Activated T-cell treated with anti-CD3 and anti-CD28 coated beads, Interleukin-2, amount 50 U/mL, for 4 hours (primary cell): ENCODE measurements at places on chromosomes 7 and 10. TPM values are rescaled to one million over a fixed set of nuclear protein-coding genes. Genes with fewer than 3 reads are reported as not detected.

DNA sequence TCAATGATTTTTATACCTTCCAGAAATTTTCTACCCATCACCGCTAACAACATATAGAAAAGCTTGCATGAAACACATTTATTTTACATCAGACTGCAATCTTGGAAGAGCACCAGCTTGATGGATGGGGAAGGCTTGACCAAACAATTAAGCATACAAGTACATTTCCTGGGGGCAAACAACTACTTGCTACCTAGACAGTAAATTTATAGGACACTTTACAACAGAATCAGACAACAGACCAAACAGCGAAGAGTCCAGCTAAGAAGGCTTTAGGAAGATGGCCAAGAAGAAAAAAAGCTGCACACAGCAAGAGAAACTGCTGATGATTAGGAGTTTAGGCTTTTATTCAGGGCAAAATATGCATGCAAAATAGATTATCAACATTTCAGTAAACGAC, 8.0 kb downstream of the AASS start:
- no peak for DNase-seq

GRCh38 chr7:26151096-26151495, 902 bp upstream of the NFE2L3 start:
- no peak for DNase-seq

The TMEM225B gene
- 0.71 TPM for total RNA-seq

DNA sequence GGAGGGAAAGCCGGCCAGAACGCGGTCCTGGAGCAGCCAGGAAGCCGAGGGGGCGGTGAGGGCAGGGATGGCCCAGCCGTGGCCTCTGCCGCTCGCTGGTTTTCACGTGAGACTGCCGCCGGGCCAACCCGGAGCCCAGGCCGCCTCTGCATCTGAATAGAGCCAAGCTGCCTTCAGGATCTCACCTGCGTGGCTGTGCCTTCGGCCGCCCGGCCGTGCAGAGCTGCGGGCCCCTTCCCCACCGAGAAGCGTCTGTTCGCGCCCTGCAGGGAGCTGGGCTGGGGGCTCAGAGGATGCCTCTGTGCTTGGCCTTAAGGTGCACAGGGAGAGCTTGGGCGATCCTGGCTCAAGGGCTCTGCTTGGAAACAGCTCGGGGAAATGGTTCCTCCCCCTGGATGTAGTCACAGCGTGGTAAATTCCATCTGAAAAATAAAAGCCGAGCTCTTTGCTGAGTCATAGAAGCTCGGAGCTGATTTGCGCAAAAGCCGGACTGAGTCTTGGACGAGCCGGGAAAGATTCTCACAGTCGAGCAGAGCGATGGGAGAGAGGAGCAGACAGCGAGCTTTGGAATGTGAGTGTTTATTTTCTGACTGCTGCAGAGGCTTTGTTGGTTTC, at the start of gene JAKMIP3:
TSS of gene JAKMIP3 (plus strand) at position 456 of the 615 bp plus-strand sequence. CDS start 38,863 bp downstream, outside the sequence.
- no peak for DNase-seq

The ASZ1 gene
- not detected for total RNA-seq

DNA sequence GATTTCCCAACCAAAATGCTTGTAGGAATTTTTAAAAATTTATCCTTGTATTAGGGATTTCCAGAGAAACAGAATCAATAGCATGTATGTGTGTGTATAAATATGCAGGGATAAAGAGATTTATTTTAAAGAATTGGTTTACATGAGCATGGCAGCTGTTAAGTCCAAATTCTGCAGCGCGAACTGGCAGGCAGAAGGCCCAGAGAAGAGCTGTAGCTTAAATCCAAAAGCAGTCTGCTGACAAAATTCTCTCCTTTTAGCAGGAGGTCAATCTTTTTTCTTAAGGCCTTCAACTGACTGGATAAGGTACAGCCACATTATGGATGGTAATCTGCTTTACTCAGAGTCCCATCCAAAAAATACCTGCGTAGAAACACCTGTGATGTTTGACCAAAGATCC, 42.0 kb downstream of the PRR15 start:
- no peak for DNase-seq

GRCh38 chr10:32051926-32052325, 4.3 kb downstream of the KIF5B start:
- DNase-seq: no peak

The PIP gene
- not detected for total RNA-seq

The TEX47 gene
- not detected for total RNA-seq

The ADAMTS14 gene
- total RNA-seq: 0.14 TPM

The ACTR3C gene
- total RNA-seq: 5.5 TPM

DNA sequence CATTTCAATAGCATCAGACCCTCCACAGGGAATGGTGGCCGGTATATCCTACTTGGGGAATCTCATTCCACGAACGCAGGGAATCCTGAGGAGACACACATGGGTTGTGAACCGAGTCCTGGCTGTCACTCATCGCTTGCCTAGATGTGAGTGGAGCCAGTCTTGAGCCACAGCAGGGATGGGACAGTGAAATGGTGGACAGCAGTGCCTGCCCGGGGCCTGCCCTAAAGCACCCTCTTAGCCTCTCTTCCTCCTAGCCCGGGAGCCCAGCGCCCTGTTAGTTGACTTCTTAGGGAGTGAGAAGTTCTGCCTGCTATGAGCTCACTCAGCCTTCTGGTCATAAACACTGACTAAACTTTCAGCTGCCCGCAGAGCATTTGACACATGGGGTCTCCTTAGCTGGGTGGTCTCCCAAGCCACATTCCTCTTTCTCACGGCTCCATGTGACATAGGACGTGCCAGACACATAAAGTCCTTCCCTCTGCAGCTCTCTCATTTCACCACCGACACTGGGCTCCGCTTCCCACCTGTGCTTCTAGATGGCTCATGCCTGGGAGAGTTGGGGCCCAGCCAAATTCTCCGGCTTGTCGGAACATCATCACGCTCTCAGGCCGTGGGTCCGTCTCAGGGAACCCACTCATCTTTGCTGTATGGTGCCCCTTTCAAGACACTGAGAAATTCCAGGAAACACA, 60.9 kb downstream of the TCERG1L start:
- DNase-seq: no peak

DNA sequence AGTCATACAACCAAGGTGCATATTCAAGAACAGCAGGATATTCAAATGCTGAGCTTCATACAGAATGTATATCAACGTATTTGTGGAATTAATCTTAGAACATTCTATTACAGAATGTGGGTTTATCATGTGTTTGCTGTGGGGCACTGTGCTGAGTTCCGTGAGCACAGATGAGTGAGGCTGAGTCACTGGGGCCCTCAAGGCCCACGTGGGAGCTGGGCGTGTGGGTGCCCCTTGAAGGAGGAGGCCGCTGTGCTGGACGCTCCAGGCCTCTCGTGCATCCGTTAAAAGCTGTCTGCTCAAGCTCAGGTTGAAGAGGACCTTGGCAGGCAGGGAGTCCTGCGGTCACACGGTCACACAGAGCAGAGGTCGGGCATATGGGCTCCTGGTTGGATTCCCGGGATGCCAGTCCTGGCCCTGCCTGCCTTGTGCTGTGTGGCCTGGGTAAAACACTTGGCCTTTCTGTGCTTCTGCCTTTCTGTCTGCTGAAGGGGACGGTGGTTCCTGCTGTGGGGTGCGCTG, 70.1 kb downstream of the GLRX3 start:
- no peak for DNase-seq

- no peak for DNase-seq
Measured at GRCh38 chr7:24727154-24728120, 29.8 kb downstream of the GSDME start.

- no peak for DNase-seq
Measured at GRCh38 chr10:131773370-131774343, 127.2 kb upstream of the PPP2R2D start.

DNA sequence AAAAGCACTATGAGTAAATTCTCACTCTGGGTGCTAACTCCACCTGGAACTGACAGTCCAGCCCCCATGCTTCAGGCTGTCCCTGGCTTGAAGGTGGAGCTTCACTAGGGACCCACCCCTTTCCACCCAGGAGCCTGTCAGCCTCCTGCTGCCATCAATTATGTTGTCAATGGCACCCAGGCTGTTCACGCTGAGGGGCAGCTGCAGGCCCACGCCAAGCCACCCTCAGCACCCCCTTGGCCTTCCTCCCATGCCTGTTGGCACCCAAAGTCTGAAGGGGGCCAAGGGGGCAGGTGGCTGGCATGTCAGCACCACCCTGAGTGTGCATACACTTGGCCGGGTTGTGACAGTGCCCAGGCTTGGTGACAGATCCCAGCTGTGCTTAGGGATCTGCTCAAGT, 149.3 kb downstream of the NXPH1 start:
- DNase-seq: no peak

DNA sequence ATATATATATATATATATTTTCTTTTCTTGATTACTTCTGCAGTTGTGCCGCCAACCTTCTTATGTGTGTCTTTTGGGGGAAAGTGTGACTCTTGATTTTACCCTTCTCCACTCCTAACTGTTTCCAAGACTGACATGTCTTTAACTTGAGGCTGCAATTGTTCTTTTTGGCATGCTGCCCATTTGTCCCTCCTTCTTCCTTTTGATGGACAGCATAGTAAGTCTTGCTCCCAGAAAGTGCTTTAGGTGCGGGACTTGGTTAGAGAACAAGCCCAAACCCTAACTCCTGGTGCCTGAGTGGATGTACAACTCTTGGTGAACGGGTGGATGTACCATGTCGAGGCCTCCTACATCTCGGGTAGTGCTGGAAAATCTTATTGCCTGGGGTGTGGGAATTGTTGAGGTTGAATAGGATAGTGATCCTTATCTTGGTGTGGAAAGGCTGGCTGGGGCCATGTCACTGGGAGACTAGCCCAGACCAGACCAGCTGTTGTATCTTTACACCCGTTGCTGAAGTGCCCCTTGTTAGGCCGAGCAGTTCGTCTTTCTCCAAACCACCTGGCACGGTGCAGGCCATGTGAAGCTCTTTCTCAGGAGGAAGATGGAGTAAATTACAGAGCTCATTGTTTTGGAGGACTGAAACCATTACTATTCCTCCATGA, 16.3 kb downstream of the TCF7L2 start:
- DNase-seq: no peak

The NKX2-3 gene
- total RNA-seq: not detected

- DNase-seq: no peak
Measured at GRCh38 chr7:79337717-79338116, 115.8 kb downstream of the MAGI2 start.

GRCh38 chr7:150580638-150581394, 13.6 kb downstream of the GIMAP4 start:
- no peak for DNase-seq

The ARID5B gene
- 50.8 TPM for total RNA-seq

The ERVW-1 gene
- not detected for total RNA-seq

GRCh38 chr7:101273206-101273605, 28.3 kb upstream of the FIS1 start:
- DNase-seq: no peak

DNA sequence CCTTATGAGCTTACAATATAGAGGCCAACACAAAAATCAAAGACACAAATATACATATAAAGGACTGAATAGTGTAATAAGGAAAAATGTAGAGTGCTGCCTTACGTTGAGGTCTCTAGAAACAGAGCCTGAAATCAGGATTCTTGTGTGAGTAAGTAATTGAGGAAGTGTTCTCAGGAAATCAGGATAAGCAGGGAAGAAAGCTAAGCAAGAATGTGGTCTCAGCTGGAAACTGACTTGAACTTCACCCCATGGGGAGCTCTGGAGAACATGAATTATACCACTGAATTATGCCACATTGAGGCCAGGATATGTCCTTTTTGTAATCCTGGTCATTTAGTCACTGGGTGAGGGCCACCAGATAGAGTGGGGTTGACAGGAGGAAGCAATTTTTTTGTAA, 191.9 kb downstream of the ETV1 start:
- no peak for DNase-seq

GRCh38 chr7:87580636-87581035, 20.0 kb downstream of the ABCB1 start:
- no peak for DNase-seq

DNA sequence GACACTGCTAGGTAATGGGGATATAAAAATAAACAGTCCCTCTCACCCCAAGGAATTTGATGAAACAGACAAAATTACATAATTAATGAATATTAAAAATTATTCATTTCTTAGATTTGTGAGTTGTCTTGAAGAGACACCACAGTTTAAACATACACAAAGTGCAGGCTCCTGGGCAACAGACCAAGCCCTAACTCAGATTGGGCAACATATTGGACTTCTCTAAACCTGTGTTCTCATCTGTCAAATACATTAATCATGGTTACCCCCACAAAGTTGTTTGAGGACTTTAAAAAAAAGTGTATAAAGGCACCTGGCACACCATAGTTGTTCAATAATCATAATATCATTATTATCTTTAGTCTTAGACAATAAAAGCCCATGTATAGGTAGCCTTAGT, 62.5 kb upstream of the CAPZA2 start:
- DNase-seq: no peak

GRCh38 chr7:32379510-32380112, 110.6 kb downstream of the LSM5 start:
- DNase-seq: no peak

The SLC16A12 gene
- not detected for total RNA-seq

DNA sequence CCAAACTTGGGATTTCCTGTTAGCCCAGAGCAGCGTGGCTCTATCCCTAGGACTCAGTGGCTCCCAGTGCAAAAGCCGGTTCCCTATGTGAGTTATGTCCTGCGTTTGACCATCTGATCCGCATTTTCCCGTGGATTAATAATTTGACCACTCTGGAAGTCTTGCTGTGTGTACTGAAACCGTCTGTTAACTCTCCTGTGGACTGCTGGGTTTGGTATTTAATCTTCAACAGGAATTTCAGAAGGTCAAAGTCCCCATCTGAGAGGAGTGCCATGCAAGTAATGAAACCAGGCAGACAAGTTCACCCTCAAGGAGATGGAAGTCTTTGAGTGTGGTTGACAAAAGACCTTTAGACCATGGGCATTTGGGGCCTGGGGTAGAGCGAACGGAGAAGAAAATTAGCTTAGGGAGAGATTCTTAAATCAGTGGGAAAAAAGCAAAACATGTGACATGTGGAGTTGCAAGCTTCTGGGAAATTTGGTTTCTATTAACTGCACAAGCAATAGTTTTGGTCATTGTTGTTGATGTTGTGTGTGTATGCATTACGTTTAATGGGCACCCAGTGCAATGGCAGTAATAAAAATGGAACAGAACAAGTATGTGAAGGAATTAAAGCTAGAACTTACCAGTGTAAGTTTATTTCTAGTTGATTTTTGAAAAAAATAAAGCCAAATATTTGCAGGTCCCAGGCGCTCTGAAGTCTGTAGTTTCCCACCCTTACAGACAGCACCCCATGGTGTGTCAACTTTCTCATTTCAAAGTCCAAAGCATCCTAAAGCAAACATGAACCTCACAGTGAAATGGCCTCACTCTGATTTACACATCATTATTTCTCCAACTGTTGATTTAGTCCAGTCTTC, 38.2 kb downstream of the LYZL1 start:
- no peak for DNase-seq

DNA sequence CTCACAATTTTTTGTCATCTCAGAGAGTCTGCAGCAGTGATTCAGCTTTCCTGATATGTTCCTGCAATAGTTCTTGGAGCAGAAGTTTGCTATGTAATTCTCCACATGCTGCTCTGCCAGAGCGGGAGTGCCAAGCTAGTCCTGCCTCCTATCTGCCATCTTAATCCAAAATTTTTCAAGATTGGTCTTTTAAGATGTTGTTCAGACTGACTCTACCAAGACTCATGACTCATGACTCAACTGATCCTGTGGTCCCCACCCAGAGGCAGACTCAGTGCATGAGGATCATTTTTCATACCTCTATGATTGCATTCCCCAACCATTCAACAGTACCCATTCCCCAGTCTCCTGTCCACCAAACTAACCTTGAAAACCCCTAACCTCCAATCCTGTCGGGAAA, 470.8 kb downstream of the INHBA start:
- DNase-seq: no peak

The TYW1B gene
- total RNA-seq: 6.2 TPM
